ENCODE measurements at places on chromosomes 7 and 10.

DNA sequence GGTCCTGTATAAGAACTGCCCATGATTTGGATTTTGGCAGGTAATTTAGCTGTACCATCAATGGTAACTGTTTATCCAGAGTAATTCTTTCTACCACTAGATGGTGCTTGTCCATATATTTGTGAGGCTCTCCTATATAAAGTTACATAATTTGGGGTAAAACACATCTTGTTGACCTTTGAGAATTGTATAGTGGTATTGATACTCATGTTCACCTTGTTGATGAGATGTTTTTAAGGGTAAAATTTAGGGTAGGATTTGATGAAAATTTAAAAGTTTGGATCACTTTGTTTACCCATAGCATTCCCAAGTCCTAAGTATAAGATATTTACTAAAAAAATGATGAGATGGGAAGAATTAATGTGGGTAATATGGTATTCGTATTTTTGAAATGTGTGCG, 31.6 kb downstream of the ST7 start:
- no peak for DNase-seq

- no peak for DNase-seq
Observed at GRCh38 chr7:151849008-151849878, 27.7 kb downstream of the PRKAG2 start.

DNA sequence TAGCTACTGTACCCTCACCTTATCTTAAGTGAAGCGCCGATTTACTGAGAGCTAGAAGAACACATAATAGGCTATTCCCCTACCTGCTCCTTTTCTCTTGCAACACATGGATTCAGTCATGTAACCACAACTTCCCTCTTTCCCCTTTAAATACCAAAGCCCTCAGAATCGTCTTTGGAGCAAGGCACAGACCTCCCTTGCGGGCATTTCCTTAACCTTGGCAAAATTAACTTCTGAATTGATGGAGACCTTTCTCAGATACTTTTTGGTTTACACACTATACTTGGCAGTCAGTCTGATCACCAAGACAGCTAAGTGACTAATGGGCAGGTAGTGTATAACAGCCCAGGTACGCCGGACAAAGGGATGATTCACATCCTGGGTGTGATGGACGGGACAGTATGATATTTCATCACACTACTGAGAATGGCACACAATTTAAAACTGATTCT, 72.7 kb upstream of the SEC61G start:
- DNase-seq = no peak

GRCh38 chr10:48194830-48195229, 79.7 kb downstream of the FRMPD2 start:
- DNase-seq = no peak

DNA sequence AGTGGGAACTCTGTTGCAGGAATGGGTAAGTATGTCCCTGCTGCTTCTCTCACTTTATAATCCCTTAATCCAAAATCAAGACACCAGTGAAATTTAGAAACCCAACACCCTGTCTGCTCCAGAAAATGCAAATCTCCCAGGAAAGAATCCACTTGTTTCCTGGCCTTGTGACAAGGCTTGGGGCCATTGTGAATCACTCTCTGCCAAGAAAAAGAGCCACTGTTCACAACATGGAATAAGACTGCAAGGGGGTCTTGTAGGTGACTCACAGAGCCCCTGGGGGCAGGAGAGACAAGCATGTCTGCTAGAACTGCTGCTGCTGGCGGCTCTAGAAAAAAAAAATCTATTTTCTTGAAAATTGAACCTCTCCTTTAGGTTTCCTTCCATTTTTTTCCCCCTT, 191.2 kb downstream of the SORCS1 start:
- DNase-seq = no peak

DNA sequence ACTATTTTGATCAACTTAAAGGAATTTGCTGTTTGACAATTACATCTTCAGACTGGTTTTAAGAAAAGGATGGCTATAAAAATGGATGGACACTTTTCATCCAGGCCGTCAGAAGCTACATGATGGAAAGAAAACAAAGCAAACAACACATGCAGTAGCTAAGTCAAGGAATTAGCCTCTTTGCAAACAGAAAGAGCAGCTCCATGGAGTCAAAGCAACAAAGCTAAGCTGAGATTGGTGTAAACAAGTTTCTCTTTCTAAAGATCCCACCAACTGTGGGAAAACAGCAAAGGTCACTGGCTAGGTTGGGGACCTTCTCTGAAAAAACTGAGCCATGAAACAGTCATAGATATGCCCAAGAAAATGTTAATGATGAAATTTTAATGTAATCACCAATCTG, 98.9 kb downstream of the RNF133 start:
- no peak for DNase-seq

GRCh38 chr10:81104494-81104893, 566.8 kb downstream of the SH2D4B start:
- DNase-seq = no peak

GRCh38 chr10:44899450-44900080, 11.6 kb upstream of the TMEM72 start:
- no peak for DNase-seq

DNA sequence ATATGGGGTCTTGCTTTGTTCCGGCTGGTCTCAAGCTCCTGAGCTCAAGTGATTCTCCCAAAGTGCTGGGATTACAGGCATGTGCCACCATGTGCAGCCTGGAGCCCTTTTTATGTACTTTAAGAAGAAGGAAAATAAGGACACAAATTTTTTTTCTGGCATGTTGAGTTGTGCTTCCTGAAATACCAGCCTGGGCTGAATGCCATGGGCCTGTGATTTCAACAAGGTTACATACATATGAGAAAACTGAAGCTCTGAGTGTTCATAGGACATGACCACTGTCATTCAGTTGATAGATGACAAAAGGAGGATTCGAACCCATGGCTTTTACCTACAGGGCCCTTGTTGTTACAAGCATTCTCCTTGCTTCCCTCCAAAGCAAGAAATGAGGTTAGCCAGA, 36.1 kb downstream of the ST8SIA6 start:
- DNase-seq = no peak

GRCh38 chr10:112039823-112040222, 143.7 kb downstream of the GPAM start:
- no peak for DNase-seq

- DNase-seq = no peak
Observed at GRCh38 chr7:29457565-29458011, 106.0 kb upstream of the PRR15 start.

DNA sequence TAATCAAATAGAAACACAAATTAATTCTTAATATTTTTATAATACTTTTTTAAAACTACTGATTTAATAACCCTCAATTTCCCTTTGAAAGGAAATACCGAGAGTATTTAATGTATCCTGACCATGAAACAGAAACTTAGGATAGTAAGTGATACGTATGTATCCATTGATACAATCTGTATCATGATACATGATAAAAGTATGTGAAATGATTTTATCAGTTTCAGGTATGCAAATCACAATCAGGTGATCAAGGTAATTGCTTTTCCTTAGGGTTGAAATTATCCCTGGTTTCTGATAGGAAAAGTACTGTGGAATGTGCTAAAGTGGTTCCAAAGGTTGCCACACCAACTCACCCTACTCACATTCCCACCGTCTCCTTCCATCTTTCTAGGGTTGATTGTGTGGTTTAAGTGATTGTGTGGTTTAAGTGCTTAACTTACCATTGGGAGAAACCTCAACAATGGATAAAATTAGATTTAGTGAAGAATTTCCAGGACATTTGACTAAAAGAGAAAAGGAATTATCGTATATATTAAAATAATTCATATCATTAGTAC, 138.3 kb downstream of the LRRN3 start:
- no peak for DNase-seq

- DNase-seq = no peak
Observed at GRCh38 chr10:82742478-82742877, 867.5 kb downstream of the NRG3 start.

- no peak for DNase-seq
Observed at GRCh38 chr10:81095238-81095637, 557.5 kb downstream of the SH2D4B start.

DNA sequence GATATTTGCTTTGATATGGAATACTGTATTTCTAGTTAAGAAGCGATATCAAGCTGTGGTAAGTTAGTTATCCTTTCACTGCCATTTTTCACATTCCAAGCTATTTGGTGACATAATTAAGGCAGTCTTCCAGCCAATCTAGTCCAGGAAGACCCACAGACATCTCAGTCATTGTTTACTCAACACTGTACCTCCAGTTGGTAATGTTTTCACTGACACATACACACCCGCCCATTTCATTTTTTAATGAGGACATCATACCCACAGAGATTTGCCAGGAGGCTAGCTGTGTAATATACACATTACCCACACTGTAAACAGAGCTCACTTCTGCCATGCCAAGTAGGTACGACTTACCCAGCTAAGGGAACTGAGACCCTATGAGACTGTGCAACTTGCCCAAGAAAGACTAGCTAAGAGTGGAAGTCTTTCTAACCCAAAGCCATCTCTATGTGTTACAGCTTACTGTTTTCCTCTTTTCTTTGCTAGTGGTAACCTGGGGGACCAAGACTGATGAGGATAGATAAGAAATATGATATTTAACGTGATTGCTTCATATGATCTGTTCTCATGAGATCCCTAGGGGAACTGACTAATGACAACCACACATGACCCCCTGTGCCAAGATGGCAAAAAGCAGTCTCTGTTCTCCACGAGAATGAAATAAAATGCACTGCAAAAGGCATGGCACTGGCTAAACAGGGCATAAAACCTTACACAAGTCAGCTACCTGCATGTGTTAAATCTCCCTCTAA, 179.0 kb downstream of the DGKI start:
- no peak for DNase-seq

DNA sequence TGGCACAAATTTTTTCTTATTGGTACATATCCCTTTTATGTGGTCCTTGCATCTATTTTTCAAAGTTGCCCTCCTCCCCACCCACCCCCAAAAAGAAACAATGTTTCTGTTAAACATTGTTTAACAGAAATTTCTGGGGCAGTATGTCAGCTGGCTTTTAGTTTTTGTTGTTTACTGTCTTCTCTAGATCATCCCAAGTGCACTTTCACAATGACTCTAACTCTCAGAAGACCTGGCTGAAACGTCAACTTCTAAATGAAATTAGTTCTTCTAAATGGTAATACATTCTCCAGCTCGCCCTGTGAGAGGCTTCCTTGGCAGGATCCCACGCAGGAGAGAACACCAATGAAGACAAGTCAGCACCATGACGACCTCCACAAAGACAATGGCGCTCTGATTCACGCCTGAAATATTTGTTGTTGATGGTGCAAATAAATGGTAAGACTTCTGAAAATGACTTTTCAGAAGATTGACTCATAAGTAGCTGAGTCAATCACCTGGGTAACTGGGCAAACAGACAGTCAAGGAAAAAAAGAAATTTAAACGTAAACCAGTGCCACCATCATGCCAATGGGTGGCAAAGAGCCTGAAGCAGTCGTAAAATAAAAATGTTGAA, 293.7 kb downstream of the FZD1 start:
- DNase-seq = no peak

- no peak for DNase-seq
Observed at GRCh38 chr7:120274482-120274881, 1.5 kb downstream of the KCND2 start.

- DNase-seq = no peak
Observed at GRCh38 chr10:110758128-110758765, 113.5 kb upstream of the PDCD4 start.

- no peak for DNase-seq
Observed at GRCh38 chr7:51009716-51010496, 227.2 kb upstream of the GRB10 start.

DNA sequence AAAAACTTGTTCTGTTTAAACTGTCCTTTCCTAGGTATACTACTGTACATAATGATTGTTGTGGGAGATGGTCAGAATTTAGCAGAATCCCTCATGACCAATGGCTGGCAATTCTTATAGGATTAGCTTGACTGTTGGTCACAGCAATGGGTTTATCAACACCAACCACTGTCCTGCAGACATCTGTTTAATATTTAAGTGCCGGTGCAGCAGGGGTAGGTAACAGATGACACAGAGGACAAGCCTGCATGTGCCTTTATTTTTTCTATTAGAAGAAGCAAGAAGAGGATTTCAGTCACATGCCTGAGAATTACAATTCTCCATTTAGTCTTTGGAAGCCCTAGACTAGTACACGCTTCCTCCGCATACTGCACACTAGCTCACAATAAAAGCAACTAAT, 48.4 kb downstream of the CCDC6 start:
- no peak for DNase-seq

- DNase-seq = no peak
Observed at GRCh38 chr10:3060481-3060889, 6.9 kb upstream of the PFKP start.

DNA sequence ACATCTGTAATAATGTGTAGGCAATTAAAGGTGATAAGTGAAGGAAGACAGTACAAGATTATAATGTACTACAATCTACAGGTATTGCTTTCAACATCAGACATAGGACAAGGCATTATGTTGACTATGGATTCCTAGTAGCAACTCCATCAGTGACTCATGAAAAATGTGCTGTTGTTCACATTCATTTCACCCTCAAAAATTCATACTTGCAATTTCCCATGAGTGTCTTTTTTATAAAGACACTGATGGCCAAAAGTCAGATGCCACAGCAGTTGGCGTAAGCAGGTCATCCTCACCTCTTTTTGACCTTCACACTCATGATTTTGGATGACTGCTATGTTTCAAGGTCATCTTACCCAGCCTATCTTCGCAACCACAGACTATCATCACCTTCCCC, 100.0 kb upstream of the AMPH start:
- no peak for DNase-seq

DNA sequence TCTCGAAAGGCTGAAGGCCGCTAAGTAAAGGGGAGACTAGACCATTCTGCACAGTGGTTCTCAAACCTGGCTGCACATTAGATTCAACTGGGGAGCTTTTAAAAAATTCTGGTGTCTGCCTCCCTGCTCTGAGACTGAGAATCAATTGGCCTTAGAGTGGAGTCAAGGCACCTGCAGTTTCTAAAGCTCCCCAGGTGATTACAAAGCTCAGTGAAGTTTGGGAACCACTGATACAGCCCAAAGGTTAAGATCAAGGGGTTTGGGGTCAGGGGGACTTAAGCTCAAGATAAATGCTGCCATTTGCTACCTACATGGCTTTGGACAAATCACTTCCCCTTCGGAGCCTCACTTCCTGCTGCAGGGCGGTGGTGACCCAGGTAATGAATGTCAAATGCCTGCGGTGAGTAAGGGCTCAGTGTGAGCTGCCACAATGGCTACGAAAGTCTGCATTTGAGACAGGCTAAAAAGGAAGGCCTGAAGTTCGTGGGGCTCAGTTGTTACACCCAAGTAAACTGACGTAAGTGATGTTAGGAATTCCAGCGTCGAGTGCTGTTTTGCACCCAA, 72.3 kb downstream of the TLL2 start:
- DNase-seq = no peak

DNA sequence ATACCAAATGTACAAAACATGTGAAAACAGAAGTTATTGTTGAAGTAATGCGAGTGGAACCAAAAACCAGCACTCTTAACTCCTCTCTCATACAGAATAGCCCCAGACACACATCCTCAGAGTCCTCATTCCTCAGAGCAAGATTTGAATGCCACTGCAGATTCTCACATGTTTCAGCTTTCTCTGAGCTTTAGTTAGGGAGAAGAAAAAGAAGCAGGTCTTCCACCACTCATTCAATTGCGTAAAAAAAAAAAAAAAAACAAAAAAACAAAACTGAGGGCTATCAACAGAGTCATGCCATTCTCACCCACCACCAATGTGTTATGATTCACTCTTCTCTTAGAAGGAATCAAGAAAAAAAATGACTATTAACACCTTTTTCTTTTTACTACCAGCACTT, 287.7 kb downstream of the IPMK start:
- DNase-seq = no peak

GRCh38 chr7:1567896-1568510, 1.8 kb downstream of the PSMG3 start:
- no peak for DNase-seq

Data from activated naive CD4-positive, alpha-beta T cell (primary cell).